ENCODE measurements at places on chromosomes 3 and 15.

DNA sequence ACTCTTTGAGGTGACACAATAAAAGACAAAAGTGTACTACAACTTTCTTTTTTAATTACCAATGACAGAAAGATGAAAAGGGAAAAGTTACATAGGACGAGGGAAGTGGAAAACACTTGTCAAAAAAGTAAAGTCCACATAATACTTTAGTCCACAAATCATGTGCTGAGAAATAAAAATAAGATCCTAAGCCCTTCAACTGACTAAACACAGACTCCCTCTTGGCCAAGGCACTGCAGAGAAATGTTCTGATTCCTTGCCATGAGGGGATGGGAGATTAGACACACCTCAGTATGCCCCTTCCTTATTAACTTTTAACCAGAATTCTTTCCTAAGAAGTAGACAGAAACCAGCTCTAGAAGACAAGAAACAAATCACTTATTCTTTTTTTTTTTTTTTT, 59.5 kb upstream of the TGFBR2 start:
- DNase-seq, result no peak

GRCh38 chr3:94076055-94076454, 13.2 kb downstream of the NSUN3 start:
- no peak for DNase-seq

GRCh38 chr3:172166890-172167289, 127.5 kb downstream of the FNDC3B start:
- DNase-seq, result no peak

- no peak for DNase-seq
Observed at GRCh38 chr15:91861223-91861622, 7.7 kb downstream of the SLCO3A1 start.

Data from SW 1271 (cell line).